Stomach (tissue), 19 donors: ENCODE measurements at places on chromosomes 1 and 21. TPM values are rescaled to one million over a fixed set of nuclear protein-coding genes. Genes with fewer than 3 reads are reported as not detected.
A peak's percentile ranks its signal among the peaks of the same experiment; 100 is the strongest.

GRCh38 chr1:207500306-207500705, 4.3 kb downstream of the CR1 start:
- H3K4me3 ChIP-seq: no peak overlapping the region
- peaks cover 69% of the 10 kb centered on the region for H3K27me3 ChIP-seq
- no peak overlapping the region for H3K27ac ChIP-seq
- no peaks in the 10 kb centered on the region for H3K36me3 ChIP-seq

INAVA gene
- 67.4 TPM for total RNA-seq

CADM3 gene
- 7.8 TPM for total RNA-seq

DNA sequence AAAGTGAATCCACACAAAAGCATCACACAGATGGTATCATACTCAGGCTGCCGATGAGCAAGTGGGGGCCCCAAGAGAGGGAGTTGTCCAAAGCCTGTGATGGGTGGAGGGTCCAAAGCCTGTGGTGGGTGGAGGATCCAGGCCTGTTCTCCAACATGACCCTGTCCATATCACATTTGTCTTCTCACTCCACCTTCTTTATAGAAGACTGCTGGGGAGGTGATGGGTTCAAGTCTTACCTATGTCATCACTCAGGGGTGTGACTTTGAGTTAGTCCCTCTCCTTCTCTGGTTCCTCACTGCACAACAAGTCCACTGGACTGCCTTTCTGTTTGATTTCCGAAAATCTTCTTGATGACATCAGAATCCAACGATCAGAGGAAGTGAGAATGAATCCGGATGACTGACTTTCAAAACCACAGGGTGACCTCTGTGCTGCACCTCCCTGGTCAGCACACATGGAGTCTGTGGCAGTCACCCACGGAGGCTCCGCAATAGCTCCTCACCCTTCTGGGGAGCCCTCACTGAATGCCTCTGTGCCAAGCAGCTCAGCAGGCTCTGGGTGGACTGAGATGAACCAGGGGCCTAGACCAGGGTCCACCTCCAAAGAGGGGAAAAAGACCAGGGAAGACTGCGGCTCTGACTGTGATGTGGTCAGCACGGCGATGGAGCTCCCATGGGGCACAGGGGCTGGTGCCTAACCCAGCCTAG, 166.8 kb downstream of the HIVEP3 start:
- peak overlapping the region; percentile 59 for H3K27ac ChIP-seq
- no peaks in the 10 kb centered on the region for H3K27me3 ChIP-seq
- no peaks in the 10 kb centered on the region for H3K36me3 ChIP-seq
- H3K4me1 ChIP-seq: no peaks in the 10 kb centered on the region
- H3K4me3 ChIP-seq: no peak overlapping the region
- DNase-seq: no peak

DNA sequence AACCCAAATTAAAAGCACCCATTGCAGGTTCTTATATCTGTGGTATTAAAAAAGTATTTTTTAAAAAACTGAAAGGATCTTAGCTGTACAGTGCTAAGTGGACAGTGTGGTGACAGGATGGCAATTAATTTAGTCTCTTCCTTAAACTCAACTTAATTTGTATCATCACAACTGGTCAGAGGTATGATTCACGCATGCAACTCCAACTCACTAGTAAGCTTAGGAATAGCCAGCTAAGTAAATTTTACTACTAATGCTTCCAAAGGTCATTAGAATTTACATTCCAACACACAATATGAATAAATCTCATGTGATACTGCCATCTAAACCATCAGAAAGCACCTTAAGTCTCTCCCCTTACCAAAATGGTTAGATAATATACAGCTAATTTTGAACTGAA, 35.4 kb downstream of the ENAH start:
- no peak overlapping the region for H3K27ac ChIP-seq
- no peaks in the 10 kb centered on the region for H3K27me3 ChIP-seq
- no peak overlapping the region for H3K4me3 ChIP-seq
- H3K4me1 ChIP-seq: peaks cover 36% of the 10 kb centered on the region
- H3K36me3 ChIP-seq: no peaks in the 10 kb centered on the region
- DNase-seq: no peak

UFC1 gene
- 26.4 TPM for total RNA-seq

GRCh38 chr1:246218686-246219085, 288.4 kb downstream of the SMYD3 start:
- H3K27me3 ChIP-seq: no peaks in the 10 kb centered on the region
- no peak overlapping the region for H3K4me3 ChIP-seq
- DNase-seq: no peak
- no peak overlapping the region for H3K27ac ChIP-seq
- H3K36me3 ChIP-seq: no peaks in the 10 kb centered on the region

- DNase-seq: no peak
- H3K4me1 ChIP-seq: peaks cover 13% of the 10 kb centered on the region
- H3K4me3 ChIP-seq: no peak overlapping the region
- no peak overlapping the region for H3K27ac ChIP-seq
- H3K27me3 ChIP-seq: no peaks in the 10 kb centered on the region
These were observed 88.8 kb downstream of the CDC14A start for GRCh38 chr1:100441146-100441545.
